ENCODE measurements at places on chromosomes 7 and 10.

- DNase-seq, result no peak
These were observed 69.5 kb downstream of the ZNF503 start for GRCh38 chr10:75332081-75332480.

- DNase-seq, result no peak
These were observed 1.1 kb upstream of the ZNF503 start for GRCh38 chr10:75402486-75403143.

DNA sequence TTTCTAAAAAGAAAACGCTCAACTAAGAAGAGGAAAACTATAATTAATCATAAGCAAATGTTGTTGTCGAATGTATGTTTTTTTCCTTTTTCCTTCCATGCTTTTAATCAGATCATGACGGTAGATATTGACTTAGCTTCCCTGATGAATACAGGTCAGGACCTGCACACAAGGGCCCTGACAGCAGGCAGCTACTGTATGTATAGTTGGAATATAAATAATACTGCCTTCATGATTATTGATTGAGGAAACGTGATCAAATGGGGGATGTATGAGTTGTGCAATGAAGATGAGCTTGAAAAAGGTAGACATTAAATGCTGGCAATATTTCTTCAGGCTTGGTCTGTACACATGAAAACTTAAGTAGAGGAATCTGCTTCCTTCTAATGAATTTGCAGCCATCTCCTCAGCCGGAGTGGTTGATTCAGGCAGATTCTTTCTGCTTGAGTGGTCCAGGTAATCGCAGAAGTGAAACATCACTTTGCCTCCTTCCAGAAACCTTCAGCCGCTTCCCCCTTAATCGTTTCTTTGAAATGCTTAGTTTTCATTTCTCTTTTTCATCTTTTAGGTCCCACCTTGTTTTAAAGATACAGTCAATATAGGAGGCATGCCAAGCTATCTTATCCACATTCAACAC lies 656.5 kb downstream of the SDK1 start:
- DNase-seq, result no peak

DNA sequence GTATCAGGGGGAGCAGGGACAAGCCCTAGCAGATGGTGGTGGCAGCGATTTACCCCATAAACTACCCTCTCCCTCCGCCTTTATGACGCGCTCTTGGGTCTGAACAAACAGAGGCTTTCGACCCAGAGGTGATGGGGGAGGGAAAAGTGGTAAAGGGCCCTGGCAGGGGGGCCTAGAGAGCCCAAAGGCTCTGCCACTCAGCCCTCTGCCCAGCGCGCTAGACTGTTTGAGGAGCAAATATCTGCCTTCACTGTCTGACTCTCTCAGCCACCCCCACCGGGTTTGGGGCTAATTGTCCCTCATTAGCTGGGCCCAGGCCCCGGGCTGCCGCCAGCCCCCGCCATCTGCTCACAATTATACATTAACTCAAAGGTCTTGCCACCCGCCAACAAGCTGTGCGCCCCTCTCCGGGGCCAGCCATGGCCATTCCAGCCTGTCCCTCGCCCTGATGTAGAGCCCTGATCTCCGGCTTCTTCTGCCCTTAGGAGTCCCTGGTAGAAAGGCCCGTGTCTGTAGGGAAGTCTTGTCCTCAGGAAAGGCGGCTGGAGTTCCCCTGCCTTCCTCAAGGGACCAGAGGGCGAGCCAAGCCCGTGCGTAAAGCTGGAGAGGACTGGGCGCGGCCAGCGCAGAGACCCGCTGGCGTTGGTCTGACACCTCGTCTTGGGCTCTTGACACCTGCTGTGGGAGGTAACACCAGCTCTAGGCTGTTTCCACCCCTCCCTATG lies 1.9 kb upstream of the PAX4 start:
- DNase-seq, result no peak

DNA sequence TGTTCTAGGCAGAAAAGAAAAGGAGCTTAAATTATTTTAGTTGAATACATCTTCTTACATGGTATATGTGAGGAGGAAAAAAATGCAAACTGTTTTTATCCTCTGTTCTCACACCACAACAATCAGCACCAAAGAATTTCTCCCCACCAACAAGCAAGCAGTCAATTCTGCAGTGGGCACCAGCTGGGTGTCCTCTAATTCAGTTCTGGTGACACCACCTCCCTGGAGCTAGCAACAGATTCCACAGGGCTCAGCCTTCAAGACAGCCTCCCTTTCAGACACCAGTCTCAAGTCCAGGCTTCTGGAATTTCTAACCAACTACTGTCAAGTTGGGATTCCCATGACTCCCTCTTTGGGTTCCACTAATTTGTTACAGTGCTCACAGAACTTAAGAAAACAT lies 490.2 kb upstream of the IGFBP3 start:
- DNase-seq, result no peak

DNA sequence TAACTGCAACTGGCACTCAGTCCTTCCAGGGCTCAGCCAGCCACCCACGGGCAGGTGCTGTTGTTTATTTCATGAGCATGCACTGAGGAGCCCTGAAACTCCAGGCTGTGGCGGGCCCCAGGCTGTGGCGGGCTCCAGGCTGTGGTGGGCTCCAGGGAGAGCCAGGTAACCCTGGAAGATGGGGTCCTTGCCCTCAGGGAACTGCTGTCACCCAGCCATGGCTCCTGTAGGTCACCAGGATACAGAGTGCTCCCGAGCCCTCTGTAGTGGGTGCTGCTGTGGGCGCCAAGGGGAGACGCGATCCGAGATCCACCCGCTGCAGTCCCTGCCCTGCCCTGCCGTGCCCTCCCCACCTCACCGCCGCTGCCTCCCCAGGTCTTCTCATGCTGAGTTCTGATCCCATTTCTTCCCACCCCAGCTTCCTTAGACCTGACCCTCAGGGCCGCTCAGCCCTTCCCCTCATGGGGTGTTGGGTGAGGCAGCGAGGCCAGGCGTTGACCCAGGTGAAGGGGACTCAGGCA lies 29.6 kb downstream of the LRRC27 start:
- no peak for DNase-seq

GRCh38 chr10:98030093-98030821 lies at the start of gene CRTAC1:
Gene CRTAC1, minus strand, starts transcription at chr10:98030621. Its CDS starts 149 bp downstream, at chr10:98030472.
- DNase-seq, result no peak
